NCI-H510A treated with DMSO at 0.1 percent for 48 hours (cell line): ENCODE measurements at places on chromosomes 5 and 9.

- DNase-seq, result no peak
Observed at GRCh38 chr5:64180661-64181343, 15.2 kb downstream of the RNF180 start.

DNA sequence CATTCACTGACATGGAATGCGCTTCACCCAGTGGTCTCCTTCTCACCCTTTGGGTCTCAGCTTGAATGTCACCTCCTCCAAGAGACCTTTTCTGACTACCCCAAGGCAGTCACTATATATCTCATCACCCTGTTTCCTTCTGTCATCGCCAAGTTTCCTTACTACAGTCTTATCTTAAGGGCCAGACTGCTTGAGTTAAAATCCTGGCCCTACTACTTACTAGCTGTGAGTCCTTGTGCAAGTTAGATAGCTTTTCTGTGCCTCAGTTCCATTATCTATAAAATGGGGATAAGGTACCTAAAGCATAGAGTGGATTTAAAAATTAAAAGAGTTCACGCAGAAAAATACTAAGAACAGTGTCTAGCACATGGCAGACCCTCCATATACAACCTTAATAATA lies 132.4 kb downstream of the GABBR2 start:
- DNase-seq, result no peak

DNA sequence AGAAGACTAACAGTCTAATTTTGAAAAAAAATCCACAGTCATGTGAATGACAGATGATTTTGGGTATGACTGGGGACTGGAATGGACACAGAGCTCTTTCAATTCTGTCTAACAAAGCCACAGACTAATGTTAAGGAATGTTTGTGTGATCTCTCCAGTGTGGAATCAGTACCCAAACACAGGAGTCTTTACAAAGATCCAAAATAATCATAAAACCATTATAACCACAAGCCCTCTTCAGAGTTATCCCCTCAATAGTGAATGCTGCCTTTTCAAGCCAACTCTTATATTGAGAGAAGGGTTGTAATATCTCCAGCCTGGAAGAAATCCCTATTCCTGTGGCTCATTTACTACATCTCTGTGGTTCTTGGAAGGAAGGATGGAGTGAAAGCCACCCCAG lies 552.0 kb upstream of the CLINT1 start:
- no peak for DNase-seq

DNA sequence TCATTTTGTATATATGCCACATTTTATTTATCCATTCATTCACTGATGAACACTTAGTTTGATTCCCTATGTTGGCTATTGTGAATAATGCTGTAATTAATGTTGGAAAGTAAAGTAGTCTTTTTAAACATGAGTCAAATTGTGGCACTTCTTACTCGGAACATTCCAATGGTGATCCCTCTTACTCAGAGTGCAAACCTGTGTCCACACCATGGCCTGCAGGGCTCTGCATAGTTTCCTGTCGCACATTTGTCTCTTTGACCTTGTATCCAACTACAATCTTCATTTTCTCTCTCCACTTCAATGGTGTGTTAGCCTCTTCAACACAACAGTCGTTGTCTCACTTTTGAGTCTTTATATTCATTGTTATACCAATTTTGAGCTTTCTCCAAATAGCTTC lies 98.1 kb upstream of the PAPPA start:
- no peak for DNase-seq

DNA sequence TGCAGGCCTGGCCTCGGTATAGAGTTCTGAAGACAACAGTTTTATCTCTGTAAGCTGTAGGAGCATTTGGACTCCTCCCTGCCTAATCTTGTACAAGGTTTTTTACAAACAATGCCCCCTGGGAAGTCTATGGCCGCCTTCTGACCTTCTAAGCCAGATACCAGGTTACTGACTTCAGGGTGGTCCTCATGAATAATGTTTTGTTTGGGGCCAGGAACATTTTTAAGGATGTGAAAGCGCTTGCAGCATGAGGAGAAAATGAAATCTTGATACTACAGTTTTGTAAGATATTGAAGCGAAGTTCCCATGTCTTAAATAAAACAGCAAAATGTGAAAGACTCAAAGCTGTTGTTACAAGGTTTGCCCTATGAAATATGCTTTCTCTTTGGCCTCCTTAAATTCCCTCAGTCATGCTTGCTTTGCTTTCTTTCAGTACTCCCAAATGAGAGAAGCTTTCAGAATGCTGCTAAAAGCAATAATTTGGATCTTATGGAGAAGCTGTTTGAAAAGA lies 5.2 kb downstream of the ANKDD1B start:
- no peak for DNase-seq

DNA sequence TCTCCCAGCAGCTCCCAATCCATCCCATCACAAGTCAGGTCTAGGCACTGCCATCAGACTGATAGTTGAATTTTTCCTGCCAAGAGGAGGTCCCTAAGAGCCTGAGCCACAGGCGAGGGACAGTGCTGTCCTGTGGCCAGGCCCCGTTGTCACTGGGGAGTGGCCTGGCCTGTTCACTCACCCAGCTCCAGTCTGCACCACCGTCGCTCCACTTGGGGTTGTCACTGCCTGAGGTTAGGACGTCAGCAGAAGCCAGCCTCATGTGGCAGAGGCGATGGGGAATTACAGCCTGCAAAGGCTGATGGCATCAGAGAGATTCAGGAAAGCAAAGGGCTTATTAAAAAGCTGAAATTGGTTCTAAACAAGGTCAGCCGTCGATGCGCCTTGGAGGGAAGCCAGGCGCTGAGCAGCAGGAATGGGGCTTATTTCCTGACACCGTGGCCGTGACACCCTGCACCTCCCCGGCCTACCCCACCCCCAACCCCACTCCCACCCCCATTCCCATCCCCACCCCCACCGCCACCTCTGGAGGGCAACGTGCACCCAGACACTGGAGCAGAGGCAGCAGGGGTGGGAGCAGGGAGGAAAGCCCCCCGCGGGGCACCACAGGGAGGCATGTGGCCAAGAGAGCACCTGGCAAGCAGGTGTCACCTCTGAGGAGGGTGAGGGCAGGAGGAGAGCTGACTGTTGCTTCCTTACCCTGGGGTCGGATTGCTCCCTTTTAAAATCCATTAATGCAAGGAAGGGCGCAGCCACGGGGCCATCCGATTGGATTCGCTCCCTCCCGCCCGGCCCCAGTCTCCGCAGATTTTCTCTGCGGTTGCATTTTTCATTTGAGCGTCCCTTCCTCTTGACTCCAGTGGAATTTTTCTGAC lies 3.1 kb upstream of the DBH start:
- peak; percentile 62 for DNase-seq

- DNase-seq, result peak; percentile 52
Observed at GRCh38 chr9:4315582-4316215, 15.8 kb upstream of the GLIS3 start.

DNA sequence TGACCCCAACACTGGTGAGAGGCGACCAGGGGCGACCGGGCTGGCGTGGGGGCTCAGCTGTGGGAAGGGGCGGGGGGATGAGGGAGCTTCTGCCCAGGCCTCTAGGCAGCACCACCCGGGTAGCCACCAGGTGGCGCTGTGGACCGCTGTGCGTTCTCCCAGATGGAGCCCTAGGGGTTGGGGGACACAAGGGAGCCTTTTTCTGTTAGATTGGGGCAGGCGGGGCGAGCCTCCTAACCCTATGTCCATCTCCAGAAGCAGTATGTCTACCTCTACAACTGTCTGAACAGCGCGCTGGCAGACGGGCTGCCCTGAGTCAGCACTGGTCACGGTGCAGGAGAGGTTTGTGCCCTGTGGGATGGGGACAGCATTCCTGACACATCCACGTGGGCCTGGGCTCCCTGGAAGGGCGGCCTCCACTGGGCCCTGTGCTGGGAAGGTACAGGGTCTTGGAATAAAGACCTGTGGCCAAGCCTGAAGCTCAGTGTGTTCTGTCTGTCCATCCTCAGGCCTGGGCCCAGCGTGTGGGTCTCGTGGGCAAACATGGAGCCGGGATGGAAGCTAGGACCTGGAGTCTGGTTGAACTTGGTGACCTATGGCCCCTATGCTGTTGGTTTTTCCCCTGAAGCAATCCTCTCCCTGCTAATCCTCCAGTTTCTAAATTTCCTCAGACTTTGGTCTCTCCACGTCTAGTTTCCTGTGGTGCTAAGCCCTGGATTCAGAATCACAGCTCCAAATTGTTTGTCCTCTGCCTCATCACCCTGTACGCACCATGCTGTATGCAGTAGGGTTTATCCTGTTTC lies 23.1 kb upstream of the SPTLC1 start:
- DNase-seq, result peak; percentile 24

DNA sequence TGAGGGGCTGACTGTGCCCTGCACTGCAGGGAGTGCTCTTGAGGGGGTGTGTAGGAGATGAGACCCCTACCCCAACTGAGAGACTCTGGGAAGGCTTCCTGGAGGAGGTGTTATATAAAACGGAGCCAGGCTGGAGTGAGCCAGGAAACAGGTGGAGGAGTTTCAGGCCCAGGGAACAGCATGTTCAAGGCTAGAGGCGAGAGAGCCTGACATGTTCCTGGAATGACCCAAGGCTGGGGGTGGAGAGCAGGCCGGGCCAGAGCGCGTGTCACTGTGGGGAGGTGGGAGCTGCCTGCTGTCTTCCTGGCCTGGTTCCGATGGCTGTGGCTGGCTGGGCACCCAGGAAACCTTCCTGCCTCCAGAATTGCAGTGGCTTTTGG lies 48.7 kb downstream of the RXRA start:
- no peak for DNase-seq

DNA sequence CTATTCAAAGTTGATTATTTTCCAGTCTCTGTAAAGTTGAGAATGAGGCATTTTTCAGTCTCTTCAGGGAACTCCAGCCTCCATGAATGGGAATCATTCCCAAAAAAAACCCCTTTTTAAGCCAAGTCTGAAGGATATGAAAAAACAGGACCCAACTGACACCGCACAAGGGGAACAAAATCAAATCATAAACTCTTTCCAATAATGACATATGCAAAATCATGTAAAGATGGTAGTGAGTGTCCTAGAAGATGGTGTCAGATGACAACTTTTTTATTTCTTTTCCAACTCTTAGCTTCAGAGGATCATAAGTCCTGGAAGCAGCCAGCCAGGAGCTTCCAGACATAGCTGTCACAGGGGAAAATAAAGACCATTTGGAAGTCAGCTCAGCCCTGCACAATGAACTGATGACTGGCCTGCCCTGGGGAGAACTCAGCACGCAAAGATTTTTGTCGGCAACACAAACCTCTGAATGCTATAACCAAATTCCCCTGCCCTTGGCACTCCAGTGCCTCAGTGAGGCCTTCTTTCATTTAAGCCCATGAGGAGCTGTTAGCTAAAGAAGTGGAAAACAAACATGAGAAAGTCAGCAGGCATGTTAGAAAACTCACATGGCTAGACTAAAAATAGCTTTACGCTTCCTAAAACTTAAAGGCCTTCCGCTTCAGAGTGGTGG lies 85.4 kb downstream of the SLC1A3 start:
- DNase-seq, result no peak

- peak; percentile 21 for DNase-seq
Observed at GRCh38 chr9:35749515-35750255, 598 bp downstream of the RGP1 start.

DNA sequence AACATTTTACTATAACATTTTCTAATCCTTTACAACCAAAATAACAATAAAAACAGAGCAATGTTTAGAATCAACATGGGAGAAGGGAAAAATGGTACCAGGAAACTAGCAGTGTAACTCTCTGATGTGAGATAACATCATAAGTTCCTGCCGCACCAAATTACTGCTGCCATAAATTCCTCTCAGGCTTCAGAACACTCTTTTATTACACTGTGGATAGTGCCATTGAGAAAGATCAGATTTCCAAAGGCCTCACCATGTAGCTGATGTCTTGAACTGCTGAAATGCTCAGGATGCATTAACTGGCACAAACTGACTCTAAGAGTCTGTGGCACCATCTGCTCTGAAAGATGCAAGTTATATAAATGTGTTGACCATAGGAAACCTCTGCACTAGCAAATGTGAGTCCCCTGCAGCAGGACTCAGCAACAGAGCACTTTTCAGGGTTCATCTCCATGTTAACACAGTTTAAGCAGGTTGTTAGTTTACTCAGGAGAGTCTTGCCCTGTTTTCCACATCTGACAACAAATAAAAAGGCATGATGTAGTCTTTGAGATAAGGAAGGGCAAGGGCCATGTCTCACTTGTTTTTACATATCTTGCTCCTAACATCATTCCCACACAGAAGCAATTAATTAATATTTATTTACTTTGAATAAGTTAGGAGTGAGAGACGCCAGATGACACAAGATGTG lies 218.1 kb downstream of the CETN3 start:
- no peak for DNase-seq

- DNase-seq, result peak; percentile 84
Observed at GRCh38 chr5:6820851-6821479, 107.7 kb downstream of the TENT4A start.

DNA sequence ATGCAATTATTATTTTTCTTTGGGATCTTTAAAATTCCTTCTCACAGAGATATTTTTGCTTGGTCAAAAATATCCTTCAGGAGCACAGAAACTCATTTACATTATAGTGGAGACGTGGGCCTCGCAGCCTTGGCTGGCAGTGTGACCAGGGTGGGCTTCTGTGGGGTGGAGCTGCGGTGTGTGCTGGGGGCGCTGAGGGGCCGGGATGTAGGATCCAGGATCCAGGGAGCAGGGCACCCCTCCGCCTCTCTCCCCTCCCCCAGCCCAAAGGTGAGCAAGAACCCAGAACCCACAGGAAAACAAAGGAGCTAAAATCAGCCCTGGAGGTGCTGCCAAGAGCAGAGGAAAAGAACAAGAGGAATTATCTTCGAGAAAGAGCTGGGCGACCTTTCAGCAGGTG lies 79.1 kb upstream of the OLFM1 start:
- no peak for DNase-seq

- no peak for DNase-seq
Observed at GRCh38 chr5:15441433-15442192, 58.4 kb upstream of the FBXL7 start.

DNA sequence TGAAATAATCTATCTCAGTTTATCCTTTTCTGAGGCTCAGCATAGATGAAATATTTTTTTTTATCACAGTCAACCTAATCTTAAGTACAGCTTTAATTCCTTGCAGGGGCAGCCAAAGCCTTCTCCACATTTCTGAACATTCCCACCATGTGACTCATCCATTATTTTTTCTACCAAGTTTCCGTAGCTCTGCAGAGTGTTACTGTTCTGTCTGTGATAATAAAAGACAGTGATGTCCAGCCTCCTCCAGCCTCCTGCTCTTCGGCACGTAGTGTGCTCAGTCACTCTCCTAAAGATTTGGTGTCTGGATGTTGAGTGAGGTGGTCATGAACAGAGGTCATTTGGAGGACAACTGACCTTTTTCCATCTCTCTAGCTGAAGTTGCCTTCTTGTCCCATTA lies 338.1 kb upstream of the ADAMTS16 start:
- DNase-seq, result no peak

- DNase-seq, result no peak
Observed at GRCh38 chr5:10648806-10649665, 85.2 kb downstream of the ANKRD33B start.

DNA sequence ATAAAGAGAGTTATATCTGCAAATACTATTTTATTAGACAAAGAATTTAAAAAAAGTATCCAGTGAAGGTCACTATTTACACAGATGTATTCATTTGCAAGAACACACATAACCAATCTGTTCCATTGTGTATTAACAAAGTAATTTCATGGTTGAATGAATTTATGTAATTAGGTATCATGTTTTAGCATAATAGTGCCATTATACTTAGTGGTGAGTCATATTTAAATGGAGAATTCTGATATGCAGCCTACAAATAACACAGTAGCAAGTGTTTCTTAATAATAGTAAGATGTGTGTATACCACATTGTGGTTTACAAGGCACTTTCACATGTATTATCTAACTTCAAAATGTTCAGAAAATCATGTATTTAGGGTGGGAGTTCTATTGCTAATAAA lies 1028.5 kb upstream of the ACO1 start:
- DNase-seq, result no peak

GRCh38 chr5:16574789-16575721 lies 41.7 kb downstream of the RETREG1 start:
- DNase-seq, result no peak
